ENCODE measurements at places on chromosomes 12 and 14.

GRCh38 chr12:66848967-66849366 is 170.1 kb upstream of the GRIP1 start:
- DNase-seq, result no peak

- no peak for DNase-seq
These were observed 118.1 kb upstream of the SLC38A2 start for GRCh38 chr12:46490635-46491034.

DNA sequence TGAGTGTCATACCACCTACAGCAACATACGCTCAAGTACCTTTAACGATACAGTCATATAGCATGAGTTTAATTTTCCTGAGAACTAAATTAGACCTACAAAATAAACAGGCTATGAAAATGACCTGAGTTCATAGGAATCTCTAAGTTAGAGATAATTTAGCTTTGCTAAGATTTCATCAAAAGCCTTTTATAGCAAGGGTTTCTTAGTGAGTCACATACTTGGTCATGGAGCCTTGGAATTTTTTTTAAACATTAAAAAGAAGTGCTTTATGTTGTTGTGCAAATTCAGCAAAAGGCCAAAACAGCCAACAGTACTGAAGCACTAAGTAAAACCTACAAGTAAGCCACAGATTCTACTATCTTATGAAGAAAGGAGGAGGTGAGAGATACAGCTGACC is 93.6 kb upstream of the FERMT2 start:
- DNase-seq, result no peak

GRCh38 chr14:59224341-59224740 is 35.9 kb downstream of the DAAM1 start:
- DNase-seq, result no peak

GRCh38 chr14:61484826-61485584 is 163.6 kb downstream of the PRKCH start:
- DNase-seq, result no peak

DNA sequence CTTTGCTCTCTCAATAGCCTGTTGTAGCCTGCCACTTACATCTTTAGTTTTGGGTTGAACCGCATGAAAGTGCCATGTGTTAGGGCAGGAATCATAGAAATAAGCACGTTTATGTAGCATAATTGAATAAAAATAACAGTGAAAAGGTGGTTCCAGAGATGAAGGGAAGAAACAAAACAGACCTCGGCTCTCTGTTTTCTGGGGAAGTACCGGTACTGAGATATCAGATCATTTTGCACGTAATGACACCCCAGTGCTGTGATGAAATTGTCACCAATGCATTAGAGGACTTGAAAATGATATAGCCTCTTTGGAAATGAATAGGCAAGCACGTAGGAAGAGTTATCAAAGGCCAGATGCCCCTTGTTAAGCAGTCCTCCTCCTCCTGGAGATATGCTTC is 42.5 kb upstream of the DLK1 start:
- DNase-seq, result no peak

- no peak for DNase-seq
These were observed 168.2 kb downstream of the AKAP6 start for GRCh38 chr14:32497248-32497647.

DNA sequence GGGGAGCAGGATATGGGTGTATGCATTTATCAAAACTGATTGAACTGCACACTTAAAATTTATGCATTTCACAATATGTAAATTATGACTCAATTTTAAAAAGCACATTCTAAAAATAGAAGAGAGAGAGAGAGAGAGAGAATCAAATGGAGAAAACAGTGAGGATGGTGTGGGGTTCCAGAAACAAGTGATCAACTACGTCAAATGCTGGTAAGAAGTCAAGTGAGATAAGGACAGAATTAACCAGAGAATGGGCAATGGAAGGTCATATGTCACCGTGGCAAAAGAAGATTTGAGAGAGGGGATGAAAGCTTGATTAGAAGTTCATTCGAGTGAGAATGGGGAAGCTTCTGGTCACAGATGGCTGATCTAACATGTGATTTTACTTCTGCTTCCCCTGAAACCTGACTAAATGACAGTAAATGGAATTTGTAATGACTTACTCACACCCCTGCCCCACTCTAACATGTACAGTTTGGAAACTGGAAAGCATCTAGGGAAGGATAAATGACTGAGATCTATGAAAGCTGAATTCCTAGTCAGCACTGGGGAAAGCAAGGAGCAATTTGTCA is 276.5 kb upstream of the AMIGO2 start:
- DNase-seq, result no peak

DNA sequence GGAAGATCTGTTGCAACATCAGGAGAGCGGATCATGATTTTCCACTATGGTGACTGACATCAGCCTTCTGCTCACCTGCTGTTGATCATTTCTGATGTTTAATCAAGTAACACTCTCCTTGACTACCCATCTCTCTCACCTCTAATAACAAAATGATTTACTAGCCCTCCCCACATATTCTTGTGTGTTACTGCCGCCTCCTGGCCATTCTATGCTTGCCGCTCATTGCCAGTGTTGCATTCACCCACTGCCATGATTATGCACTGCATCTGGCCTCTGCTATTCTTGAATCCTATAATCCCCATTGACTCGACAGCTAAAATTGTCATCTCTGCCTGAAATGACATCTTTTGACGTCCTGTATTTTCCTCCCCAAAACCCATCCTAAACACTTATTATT is 113.8 kb downstream of the RERGL start:
- no peak for DNase-seq

DNA sequence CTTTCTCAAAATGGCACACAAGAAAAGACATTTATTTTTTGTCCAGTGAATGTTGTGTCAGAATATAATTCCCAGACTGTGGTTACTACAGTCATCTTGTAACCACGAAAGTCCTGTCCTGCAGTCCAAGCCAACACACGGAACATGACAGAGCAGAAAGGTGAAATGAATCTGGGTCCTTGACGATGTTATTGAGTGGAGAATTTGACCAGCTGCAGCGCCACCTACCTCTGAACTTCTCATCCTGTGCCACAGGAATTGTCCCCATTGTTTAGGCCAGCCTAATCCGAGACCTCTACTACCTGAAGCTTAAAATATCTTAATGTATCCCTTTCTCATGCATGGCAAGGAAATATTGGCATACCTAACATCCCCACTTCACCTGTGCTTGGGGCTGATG is 64.1 kb upstream of the OTX2 start:
- no peak for DNase-seq

- no peak for DNase-seq
These were observed 817 bp upstream of the MDM1 start for GRCh38 chr12:68332728-68333630.

- DNase-seq, result no peak
These were observed 95.1 kb downstream of the EP400 start for GRCh38 chr12:132044661-132045412.

DNA sequence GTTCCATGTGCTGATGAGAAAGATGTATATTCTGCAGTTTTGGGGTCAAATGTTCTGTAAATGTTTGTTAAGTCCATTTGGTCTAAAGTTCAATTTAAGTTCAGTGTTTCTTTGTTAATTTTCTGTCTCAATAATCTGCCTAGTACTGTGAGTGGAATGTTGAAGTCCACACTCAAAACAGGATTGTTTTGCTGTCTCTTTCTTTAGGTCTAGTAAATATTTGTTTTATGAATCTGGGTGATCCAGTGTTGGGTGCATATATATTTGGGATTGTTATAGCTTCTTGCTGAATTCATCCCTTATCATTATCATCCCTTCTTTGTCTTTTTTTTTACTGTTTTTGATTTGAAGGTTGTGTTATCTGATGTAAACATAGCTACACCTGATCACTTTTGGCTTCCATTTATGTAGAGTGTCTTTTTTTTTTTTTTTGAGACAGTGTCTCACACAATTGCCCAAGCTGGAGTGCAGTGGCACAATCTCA is 26.0 kb upstream of the PRPF39 start:
- DNase-seq, result no peak

DNA sequence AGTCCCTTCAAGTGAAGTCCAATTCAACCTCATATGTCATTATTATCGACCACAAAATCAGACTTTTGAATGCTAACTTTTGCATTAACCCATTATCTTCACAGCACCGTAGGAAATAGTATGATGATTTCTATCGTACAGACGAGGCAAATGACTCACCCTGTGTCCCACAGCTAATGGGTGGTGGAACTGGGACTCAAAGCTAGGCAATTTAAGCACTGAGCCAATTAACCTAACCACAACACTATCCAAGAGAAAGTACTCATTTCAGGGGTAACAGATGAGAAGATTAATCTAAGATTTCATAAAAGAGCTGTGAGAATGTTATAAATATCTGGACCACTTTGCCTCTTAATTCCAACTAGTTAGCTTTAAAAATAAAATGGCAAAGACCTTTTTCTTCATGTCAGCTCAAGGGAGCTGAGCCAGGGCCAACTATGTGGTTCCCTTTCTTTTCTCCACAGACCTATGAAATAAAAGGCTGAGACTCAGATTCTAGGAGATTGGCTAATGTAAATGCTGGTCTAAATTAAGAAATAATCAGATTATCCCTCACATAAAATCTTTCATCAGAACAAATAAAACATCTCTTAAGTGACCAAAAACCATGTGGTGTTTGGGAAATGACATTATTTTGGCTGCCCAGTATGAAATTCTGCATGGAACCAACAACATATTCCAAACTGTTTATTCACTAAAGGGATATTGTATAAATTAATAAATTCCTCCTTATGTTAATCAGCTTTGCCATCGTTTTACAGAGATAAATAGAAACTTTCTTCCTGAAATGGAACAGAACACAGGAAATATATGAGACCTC is 4.9 kb downstream of the PTGER2 start:
- DNase-seq, result no peak

DNA sequence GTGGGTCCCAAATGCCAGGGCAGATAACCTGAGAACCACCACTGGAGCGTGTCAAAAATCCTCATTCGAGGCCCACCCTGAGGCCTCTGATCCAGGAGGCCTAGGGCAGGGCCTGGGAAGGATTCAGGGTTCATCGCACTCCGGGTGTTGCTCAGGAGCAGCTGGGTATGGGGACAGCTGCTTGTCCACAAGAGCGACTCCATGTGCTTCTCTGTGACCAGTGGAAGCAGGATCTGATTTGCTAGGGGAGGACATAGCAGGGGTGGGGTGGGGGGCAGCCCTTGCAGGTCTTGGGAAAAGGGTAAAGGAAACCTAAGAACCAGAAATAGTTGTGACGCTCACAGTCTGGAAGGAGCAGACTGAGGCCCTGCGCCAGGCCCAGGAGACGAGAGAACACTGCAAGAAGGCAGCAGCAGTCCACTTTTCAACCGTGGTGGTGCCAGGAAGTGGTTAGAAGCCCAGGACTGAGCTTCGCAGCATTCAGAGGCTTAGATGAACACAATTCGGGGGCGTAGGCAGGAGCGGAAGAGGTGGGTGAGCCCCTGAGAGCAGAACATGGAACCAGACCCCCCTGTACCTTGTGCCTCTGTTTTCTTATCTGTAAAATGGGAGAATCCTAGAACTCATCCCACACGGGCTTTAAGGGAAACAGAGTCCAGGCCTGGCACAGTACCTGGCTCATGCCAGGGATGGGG is 33.7 kb downstream of the ITPK1 start:
- DNase-seq, result no peak

DNA sequence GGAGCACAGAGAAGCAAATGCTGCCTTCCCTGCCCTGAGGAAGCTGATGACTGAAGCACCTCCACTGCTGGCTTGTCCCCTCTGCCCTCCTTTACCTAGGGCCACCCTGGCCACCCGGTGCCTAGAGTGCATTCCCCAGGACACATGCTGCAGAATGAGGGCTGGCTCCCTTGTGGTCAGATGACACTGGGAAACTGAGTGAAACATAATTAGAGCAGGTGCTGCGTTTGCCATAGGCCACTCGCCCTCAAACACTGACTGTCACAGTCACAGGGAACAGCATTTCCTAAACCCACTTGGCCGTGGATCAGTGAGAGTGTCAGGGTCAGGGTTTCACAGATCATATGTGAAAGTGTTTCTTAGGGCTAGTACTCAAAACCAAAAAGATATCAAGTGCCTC is 16.0 kb downstream of the TCHP start:
- DNase-seq, result no peak

GRCh38 chr14:88312257-88312656 is 10.8 kb downstream of the KCNK10 start:
- DNase-seq, result no peak

DNA sequence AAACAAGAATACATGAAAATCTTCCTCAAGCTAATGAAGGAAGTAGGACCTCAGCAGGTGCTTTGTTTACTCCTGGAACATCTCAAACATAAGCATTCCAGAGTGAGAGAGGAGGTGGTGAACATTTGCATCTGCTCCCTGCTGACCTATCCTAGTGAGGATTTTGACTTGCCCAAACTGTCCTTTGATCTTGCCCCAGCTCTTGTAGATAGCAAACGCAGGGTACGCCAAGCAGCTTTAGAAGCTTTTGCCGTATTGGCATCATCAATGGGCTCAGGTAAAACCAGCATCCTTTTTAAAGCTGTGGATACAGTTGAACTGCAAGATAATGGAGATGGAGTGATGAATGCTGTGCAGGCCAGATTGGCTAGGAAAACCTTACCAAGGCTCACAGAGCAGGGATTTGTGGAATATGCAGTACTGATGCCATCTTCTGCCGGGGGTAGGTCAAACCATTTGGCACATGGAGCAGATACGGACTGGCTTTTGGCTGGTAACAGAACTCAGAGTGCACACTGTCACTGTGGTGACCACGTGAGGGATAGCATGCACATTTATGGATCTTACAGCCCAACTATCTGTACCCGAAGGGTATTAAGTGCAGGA is 1.9 kb downstream of the TOGARAM1 start:
- DNase-seq, result no peak

GRCh38 chr12:19737019-19737418 is 297.7 kb downstream of the AEBP2 start:
- no peak for DNase-seq

GRCh38 chr12:9273276-9273675 is 65.1 kb upstream of the PZP start:
- DNase-seq, result no peak

GRCh38 chr12:131282292-131283080 is 328.8 kb downstream of the ADGRD1 start:
- no peak for DNase-seq

DNA sequence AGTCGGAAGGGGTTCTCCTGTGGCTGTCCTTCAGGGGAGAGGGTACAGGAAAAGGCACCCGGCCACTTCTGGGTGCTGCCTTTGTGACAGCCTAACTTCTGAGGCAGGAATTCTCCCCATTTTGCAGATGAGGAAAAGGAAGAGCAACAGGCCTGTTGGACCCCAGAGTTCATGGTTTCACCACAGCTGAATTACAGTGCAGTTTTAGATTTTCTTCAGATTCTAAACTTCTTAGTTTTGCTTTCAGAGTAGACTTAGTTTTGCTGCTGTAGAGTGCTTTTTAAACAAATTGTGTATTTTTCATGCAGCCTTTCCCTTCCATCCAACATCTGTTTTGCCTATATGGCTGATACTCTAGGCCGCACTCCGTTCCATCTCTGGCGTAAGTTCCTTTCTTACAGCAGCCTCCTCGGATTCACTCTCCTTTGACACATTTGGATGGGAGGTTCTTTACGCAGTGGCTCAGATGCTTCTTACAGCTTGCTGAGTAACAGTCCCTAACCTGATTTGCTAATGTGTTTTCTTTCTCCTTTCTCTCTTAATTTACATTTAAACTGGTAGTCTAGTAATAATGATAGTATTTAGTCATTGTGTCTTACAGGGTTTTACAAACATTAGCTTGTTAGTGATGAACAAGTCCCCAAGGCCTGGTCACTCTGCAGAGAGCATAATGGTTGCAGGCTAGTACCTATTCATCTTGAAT is 7.8 kb downstream of the TRAF3 start:
- DNase-seq, result no peak

GRCh38 chr14:61258985-61259384 is 22.2 kb downstream of the TMEM30B start:
- DNase-seq, result no peak
